ENCODE measurements at places on chromosomes 16 and 17.

DNA sequence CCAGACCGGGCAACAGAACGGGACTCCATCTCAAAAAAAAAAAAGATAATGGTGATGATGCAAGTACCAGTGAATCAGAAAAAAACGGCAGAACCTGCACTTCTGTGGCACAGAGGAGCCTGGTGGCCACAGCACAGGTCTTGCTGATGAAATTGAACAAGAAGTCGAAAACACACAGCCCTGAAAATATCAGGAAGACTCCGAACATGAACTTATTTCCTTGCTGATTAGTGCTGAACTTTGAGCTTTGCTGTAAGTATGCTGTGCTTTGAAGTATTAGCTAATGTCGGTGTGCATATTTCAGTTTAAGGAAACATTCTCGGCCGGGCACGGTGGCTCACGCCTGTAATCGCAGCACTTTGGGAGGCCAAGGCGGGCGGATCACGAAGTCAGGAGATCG is 10.9 kb upstream of the MYO15B start:
- no peak for DNase-seq

- no peak for DNase-seq
These were observed 22.9 kb downstream of the IKZF3 start for GRCh38 chr17:39841134-39841683.

DNA sequence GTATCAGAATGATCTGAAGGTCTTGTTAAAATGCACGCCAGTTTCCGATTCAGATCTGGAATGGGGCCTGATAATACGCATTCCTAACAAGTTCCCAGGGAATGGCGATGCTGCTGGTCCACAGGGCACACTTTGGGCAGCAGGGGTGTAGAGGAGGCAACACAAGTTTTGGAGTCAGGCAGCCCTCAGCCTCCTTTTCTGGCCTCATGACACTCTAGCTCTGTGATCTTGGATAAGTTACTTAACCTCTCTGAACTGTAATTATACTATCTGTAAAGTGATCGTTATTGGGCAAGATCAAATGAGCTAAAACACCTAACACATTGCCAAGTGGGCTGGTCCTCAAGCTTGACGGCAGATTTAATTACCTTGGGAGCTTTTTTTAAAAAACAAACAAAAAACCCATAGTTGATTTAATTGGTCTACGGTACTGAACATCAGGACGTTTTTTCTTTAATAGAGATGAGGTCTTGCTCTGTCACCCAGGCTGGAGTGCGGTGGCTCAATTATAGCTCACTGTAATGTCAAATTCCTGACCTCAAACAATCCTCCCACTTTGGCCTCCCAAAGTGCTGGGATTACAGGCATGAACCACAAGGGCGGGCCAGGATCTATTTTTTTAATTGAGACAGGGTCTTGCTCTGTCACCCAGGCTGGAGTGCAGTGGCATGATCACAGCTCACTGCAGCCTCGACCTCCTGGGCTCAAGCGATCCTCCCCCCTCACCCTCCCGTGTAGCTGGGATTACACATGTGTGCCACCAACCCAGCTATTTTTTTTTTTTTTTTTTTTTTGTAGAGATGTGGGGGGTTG is 10.0 kb upstream of the MRPS23 start:
- no peak for DNase-seq

- DNase-seq, result no peak
These were observed 8.0 kb downstream of the C16orf46 start for GRCh38 chr16:81069063-81069462.

DNA sequence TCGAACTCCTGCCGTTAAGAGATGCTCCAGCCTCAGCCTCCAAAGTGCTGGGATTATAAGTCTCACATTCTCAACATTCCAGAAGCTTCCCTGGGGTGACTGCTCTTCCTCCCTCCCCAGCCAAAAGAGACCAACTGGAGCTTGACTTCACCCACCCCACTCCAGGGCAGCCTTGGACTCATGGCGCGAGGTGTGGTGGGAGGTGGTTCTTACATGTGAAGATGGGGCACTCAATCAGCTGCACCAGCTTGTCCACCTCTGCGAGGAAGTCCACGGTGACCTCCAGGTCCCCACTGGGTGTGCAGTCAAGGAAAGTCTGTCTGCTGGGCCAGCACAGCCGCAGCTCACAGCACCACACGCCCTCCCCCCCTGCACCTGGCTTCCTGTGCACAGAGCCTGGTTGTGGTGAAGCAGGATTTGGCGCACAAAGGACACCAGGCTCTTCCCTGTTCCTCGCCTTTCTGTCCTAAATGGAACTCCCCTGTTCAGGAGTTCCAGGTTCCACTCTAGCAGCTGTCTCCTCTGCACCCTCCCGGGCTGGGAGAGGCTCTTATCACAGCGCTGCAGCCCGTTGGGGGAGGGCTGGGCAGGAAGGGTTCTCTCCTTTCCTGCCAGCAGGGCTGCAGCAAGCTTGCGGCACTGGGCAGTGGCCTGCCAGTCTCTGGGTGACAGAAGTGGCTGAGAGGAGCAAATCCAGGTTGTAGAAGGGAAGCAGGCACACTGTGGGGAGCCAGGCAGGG is 9.6 kb upstream of the MTSS2 start:
- DNase-seq, result no peak

DNA sequence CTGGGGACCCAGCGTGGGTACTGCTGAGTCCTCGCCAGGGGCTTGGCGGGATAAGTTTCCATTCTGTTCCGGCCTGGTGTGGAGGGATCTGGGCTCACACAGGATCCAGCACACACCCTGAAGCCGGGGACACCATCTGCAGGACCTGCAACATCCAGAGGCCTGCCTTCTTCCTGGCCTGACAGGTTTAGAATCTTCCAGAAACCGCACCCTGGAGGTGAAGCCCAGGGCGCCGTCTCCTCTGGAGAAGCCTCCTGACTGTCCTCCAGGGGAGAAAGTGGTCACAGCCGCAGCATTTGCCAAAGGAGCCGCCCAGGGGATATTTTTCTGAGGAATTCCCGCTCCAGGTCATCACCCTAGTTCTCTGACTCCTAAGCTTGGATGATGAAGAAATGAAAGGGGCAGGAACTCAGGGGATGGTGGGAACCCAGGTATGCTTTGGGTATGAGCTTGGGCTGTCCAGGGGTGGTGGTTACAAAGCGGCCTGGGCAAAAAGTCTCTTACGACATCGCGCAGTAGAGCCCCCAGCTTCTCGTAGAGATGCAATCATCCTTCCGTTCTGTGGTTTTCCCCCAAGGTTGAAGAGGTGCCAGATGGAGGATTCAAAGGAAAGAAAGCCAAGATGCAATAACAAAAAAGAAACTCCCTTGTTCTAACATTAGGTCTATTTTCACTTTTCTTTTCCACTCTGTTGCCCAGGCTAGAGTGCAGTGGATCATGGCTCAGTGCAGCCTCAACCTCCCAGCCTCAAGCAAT is 9.1 kb upstream of the CRISPLD2 start:
- no peak for DNase-seq

DNA sequence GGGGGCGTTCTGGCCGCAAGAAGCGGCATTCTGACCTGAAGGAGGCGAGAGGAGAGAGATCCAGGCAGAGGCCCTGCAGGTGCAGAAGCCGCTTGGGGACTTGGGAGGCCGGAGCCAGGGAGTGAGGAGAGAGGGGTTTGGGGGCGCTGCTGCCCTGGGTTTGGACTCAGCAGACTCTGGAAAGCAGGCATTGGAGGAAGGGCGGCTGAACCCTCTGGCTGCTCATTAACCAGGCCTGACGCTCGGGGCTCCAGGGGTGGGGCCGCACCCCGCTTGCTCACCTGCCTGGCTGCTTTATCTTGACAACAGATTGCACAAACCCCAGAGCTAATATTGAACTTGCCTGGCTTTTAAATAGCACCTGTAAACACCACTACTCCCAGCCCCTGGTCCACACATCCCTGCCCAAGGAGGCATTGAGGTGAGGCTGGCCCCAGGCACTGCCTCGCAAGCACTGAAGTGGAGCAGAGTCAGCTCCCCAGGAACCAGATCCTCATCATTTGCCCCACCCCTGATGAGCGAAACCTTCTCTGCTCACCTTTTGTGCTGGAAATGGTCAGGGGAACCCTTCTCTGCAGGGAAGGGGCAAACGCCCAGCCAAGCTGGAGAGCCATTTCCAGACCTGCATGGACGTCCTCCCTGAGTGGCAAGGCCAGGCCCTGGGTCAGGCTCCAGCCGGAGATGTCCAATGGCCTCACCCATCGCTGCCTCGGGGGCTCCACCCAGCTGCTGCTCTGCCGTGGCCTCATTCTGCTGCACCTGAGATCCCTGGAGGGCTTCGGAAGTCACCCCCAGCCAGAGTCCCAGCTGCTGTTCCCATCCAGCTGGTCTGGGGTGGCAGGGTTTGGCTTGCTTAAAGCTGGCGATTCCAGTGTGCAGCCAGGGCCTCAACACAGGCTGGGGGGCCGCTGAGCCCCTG is 190.2 kb upstream of the GSE1 start:
- no peak for DNase-seq

DNA sequence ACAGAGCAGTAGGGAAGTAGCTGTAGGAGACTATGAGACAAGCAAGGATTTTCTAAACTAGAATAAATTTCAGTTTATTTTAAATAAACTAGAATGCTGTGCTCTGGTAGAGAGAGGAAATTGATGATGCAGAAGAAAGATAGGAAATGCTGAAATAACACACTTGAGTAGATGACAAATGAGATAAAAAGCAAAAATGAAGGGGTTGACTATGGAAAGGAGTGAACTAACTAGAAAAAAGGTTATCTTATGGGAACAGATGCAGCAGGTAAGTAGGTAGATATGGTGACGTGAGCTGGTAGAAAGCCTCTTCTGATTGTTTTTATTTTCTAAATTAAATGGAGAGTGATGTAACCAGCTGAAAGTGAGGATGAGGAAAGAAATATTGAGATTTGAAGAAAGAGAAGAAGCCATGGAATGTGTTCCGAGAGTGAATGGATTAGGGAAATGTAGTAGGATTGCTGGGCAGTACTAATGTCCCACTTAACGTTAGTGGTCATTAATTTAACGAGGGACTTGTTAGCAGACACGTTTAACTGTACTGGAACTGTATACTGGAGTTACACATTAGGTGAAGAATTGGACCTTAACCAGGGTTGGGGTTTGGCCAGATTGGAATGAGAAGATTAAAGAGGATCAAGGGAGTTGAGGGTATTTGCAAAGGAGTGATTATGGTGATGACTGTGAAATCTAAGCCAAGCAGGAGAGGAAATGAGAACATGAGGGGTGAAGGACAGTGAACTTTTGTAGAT is 196.5 kb downstream of the TANC2 start:
- no peak for DNase-seq

- no peak for DNase-seq
These were observed 22.5 kb downstream of the EIF4A3 start for GRCh38 chr17:80124351-80124981.

DNA sequence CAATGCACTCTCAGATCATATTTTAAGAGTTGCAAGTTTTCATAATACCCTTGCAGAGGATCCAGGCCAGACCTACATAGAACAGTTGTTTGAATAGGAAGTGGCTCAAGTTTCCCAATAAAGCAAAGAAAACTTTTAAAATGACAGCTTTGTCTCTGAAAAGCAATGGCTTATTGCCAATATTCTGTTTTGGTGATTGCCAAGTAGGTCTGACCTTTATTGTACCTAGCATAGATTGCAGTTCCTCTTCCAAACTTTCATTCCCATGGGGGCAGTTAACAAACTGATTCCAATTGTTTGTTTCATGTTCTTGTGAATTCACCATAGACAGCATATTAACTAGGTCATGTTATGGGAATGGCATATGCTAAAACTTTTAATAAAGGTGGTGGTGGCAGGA is 664.6 kb upstream of the CA10 start:
- no peak for DNase-seq

GRCh38 chr16:57870753-57871454 is 68.6 kb upstream of the KIFC3 start:
- DNase-seq, result no peak

DNA sequence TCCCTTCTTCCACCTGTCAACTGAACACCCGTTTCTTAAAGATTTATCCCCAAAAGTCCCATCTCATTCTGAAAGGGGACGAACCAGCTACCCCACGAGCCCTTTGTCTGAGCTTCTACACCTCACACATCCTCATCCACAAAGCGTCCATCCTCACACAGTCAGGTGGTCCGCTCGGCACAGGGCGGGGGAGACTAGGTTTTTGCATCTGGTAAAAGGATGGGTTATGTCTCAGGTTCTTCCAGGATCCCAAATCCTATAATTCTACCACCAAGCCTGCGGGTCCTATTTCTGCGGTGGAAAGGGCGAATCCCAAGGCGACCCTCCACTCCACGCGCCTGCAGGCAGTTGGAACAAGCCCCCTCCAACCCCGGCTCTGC is 458 bp downstream of the GFOD2 start:
- DNase-seq, result no peak

GRCh38 chr16:66277311-66278070 is 89.0 kb upstream of the CDH5 start:
- DNase-seq, result no peak

DNA sequence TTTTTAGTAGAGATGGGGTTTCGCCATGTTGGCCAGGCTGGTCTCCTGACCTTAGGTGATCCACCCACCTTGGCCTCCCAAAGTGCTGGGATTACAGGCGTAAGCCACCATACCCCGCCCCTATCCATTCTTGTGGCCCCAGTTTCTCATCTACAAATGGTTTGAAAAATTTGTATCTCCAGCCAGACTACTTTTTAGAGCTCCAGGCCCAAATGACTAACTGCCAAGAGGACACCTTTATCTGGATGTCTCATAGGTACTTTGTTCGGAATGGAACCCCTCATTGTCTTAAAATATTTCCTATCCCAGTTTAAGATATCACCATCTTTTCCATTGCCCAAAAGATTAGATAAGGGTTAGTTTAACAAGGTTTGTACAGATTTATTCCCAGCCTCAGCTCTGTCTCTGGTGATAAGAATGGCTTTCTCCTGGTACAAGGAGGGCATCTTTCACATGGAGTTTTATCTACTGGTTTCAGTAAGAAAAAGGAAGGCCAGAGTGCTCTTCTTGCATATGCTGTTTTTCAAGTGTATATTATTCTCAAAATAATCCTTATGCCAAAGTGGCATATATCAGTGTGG is 4.9 kb upstream of the CDC27 start:
- no peak for DNase-seq

DNA sequence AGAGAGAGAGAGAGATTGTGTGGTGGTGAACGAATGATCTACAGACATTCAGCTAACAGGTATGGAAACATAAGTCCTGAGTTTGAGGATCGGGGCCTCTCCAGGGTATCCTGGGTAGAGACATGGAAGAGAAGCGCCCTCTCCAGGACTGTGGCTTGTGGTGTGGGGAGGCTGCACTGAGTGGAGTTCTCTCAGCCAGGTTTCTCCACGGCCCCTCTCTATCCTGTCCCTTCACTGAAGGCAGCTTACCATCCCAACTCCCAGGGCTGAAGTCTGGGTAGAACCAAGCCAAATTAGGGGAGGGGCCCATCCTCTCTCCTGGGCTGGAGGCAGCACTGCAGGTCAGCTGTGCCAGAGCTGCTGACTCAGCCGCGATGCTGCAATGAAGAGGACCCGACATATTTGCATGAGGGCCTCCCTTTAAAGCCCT is 6.2 kb downstream of the C1QL1 start:
- no peak for DNase-seq

- DNase-seq, result no peak
These were observed 63.4 kb upstream of the CDH11 start for GRCh38 chr16:65185241-65185778.

- DNase-seq, result no peak
These were observed 4.8 kb downstream of the IRX5 start for GRCh38 chr16:54935266-54935968.

Data from naive thymus-derived CD4-positive, alpha-beta T cell (primary cell).